ENCODE measurements at places on chromosomes 1 and 21. TPM values are rescaled to one million over a fixed set of nuclear protein-coding genes. Genes with fewer than 3 reads are reported as not detected.

DNA sequence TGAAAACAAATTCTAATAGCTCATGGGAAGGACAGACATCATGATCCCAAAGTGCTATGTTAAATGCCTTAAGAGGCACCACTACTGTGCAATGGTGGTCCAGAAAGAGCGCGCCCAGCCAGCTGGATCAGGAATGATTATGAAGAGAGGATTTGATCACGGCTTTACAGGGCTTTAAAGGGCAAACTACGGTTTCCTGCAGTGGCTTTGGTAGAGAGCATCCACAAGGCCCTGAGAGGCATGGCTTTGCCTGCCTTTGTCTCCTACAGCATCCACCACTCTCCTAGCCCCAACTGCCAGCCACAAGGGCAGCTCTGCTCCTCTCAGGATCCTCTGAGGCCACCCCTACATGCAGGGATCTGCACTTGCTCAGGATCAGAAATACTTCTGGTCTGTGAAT is 40.7 kb downstream of the ZNF281 start:
- no peaks in the 10 kb centered on the region for H3K4me1 ChIP-seq
- DNase-seq, result no peak
- H3K4me3 ChIP-seq, result no peak overlapping the region
- peaks cover 7% of the 10 kb centered on the region for H3K36me3 ChIP-seq
- no peak overlapping the region for H3K27ac ChIP-seq
- no peaks in the 10 kb centered on the region for H3K27me3 ChIP-seq

The ATG4C gene
- total RNA-seq, result 15.1 TPM

DNA sequence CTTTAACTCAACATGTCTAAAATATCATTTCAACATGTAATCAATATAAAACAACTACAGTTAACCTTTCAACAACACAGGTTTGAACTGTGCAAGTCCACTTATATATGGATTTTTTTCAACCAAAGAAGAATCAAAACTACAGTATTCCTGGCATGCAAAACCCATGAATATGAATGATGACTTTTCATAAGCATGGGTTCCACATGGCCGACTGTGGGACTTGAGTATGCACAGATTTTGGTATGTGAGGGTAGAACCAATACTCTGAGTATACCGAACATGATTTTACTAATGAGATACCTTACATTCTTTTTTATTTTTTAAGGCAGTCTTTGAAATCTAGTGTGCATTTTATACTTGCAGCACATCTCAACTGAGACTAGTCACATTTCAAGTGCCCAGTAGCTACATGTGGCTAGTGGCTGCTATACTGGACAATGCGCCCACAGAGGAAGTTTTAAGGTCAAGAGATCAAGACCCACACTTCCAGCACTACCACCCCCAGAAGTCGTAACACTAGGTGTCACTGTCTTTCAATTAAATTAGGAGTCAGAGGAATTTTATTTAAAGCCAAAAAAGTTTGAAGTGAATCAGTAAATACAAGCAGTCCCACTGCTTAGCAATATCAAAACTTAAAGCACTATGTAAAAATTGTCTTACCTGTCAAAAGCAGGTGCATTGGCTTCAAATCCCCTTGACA is 40.0 kb downstream of the SYNJ1 start:
- H3K36me3 ChIP-seq, result peaks cover 8% of the 10 kb centered on the region
- no peak for DNase-seq
- H3K27ac ChIP-seq, result no peak overlapping the region
- H3K27me3 ChIP-seq, result no peaks in the 10 kb centered on the region
- no peak overlapping the region for H3K4me3 ChIP-seq

The SPRR2A gene
- not detected for total RNA-seq

The GJA5 gene
- total RNA-seq, result not detected

All from activated naive CD4-positive, alpha-beta T cell treated with anti-CD3 and anti-CD28 coated beads for 36 hours (primary cell).